ENCODE measurements at places on chromosomes 4 and X. TPM values are rescaled to one million over a fixed set of nuclear protein-coding genes. Genes with fewer than 3 reads are reported as not detected.

Gene SOX3
- not detected for total RNA-seq

GRCh38 chrX:51837451-51837850 is 56.0 kb upstream of the MAGED1 start:
- no peak for ATAC-seq

GRCh38 chr4:71841336-71841735 is 57.5 kb upstream of the GC start:
- no peak for ATAC-seq

GRCh38 chr4:132123870-132124623 is 1025.0 kb upstream of the PCDH10 start:
- ATAC-seq = no peak

DNA sequence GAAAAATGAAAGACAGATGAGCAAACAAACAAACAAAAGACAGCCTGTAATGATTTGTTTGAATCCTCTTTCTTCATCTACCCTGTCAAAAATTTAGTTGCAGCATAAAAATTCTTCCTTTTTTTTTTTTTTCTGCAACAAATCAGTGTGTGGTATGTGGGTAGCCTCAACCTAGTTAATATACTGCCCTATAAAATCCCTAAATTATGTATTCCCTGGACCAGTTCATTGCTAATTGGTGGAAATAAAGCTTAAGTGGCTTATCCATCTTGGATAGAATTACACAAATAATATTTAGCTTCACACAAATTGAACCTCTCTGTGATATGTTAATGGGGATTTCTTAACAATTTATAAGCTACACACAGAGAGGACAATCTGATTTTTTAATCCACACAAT is 208.4 kb downstream of the NDST4 start:
- ATAC-seq = no peak

Gene ASB5
- total RNA-seq = 0.16 TPM

Gene NEIL3
- total RNA-seq = 3.8 TPM

GRCh38 chr4:40305328-40306170 is 29.6 kb upstream of the CHRNA9 start:
- ATAC-seq = no peak

GRCh38 chrX:30010471-30010870 is 204.9 kb upstream of the MAGEB2 start:
- ATAC-seq = no peak

Data from esophagus mucosa (tissue), 1 donor.